ENCODE measurements at places on chromosomes 11 and 22.

DNA sequence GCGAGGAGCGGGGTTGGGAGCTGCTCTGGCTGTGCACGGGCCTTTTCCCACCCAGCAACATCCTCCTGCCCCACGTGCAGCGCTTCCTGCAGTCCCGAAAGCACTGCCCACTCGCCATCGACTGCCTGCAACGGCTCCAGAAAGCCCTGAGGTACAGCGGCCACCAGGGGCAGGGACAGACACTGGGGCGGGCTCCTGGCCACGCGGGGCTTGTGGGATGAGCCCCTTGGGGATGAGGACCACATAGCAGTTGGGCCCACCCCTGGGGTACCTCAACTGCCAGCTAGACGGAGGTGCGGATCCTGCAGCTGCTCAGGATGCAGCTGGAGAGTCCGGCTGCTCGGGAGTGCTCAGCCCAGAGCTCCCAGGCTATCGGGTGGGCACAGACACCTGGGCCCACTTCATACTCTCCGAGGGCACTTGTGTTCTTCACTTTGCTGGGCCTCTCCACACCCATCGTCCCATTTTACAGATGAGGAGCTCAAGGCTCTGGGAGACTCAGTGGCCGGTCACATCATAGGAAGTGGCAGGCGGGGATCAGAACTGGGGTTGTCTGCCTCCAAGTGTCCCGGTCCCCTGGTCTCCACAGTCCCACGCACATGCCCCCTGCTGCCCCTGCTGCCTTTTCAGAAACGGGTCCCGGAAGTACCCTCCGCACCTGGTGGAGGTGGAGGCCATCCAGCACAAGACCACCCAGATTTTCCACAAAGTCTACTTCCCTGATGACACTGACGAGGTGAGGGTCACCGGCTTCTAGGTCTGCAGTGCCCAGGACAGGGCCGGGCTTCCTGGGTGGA is 77.6 kb downstream of the MYO7A start:
- DNase-seq: no peak

DNA sequence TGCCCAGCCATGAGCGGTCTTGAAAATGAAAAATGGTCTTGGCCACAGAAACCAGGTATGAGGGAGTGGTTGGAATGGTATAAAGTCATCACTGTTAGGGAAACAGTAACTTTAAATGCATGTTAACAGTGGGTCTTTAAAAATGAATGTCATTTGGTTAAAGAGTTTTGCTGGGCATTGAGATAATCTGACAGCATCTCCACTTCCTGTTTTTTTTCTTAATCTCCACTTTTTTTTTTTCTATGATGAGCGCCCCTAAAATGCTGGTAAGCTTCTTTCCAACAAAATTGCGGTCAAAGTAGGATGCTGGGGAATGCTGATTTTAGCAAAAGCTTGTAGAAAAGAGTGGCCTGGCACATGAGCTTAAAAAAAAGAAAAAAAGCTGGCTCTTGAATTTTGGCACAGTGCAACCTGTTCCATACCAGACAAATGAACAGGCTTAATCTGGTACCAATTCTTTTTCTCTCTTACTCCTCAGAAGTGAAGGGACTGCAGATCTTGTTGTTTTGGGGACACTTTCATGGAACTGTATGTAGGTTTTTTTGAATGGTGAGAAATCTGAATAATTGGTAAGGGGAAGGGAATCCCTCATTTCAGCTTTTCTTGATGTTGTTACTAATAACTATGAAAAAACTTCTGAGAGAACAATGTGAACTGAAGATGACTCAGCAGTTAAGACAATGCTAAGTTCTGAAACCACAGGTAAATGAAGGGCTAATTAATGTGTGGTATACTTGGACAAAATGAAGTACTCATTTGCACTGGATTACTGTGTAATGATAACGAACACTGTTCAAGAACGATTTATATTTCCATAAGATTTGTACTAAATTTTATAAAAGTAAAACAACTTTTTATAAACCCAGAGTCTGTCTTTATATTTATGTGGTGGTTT is 3.1 kb upstream of the ARHGEF12 start:
- no peak for DNase-seq

DNA sequence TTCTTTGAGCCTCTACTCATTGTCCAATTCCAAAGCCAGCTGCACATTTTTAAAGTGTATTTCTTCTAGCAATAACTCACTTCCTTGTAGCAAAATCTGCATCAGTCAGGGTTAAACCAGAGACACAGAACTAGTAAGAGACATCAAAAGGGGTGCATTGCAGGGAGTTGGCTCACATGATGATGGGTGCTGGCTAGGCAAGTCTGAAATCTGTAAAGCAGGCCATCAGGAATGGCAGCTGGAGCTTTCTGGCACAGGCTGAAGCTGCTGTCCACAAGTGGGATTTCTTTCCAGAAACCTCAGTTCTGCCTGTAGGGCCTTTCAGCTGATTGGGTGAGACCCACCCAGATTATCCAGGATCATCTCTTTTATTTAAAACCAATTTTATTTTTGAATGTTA is 698.1 kb downstream of the NTM start:
- no peak for DNase-seq

DNA sequence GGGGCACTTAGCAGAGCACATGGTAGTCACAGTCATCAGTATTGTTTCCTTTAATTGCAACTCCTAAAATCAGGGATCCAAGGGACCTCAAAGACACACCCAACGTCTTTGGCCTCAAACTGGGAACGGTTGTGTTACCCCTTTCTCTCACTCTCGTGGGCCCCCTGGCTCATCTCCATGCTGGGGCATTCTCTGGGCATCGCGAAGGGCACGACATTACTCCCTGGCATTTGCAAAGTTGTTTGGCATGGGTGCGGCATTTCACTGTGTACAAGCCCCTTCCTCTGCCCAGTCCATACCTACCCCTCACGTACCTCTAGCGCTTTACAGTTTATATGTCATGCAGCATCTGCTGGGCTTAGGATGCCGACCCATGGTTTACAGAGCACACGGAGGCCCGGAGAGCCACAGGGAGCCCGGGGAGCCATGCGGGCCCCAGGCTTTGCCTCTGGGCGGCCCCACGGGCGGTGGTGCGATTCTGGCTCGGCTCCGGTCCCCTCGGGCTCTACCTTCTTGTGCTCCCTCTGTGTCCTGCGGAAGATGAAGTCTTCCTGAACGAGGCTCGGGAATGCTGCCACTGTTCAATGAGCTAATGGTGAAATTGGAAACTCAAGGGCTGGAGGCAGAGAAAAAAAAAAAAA is 21.9 kb upstream of the CACNG2 start:
- DNase-seq: no peak

DNA sequence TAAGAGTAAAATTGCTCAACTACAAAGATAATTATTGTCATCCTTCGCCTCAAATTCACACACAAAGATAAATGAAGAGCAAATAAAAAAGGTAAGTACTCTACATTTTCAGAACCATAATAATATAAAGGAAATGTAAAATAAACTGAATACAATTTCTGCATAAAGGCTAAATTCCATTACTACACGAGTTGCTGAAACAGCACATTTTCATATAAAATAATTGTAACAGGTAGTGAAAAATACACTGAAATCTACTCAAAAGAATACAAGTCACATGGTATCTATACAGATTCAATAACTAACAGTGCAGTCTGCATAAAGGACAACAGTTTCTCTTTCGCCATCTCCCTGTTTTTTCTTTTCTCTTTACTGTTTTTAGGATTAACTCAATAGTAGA is 54.8 kb upstream of the GAB2 start:
- DNase-seq: no peak

- DNase-seq: no peak
These were observed 420 bp upstream of the TRIM44 start for GRCh38 chr11:35662061-35662648.
